ENCODE measurements at places on chromosomes 16 and 17.

DNA sequence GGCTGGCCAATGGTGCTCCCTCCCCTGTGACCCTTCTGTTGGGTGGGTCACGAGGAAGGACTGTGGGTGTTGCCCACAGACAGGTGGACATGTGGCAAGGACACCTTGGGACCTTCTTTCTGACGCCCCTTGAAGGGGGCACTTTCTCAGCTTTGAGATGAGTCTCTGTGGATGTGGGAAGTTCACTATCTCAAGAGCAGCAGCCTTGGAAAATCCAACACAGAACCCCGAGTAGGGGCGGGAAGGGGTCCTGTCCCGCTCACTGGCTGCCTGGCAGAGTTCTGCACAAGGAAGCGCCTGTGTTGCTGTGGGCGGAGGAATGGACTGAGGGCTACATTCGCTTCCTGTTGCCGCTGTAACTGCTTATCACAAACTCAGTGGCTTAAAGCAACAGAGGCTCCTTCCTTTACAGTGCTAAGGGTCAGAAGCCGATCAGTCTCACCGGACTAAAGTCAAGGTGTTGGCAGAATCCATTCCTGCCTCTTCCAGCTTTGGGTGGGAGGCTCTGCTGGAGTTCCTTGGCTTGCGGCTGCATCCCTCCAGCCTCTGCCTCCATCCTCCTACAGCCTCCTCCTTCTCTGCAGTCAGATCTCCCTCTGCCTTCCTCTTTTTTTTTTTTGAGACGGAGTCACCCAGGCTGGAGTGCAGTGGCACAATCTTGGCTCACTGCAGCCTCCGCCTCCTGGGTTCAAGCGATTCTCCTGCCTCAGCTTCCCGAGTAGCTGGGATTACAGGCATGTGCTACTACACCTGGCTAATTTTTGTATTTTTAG, 305.2 kb downstream of the SEC14L1 start:
- no peak for DNase-seq

DNA sequence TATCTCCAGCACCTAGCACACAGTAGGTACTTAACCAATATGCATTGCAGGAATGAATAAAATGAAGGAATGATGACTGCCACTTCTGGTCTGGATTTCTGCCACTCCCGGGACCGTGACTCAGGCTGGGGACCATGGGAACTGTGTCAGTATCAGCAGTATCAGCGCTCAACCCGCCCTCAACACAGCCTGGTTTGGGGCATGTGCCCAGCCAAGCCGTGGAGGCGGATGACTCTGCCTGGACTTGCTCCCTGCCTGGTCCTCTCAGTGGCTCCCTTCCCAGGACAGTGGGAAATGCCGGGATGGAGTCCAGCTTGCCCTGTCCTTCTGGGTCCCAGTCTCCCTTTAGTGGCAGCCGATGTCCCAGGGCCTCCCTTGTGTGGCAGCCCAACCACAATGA, 55.1 kb downstream of the SRCIN1 start:
- no peak for DNase-seq

DNA sequence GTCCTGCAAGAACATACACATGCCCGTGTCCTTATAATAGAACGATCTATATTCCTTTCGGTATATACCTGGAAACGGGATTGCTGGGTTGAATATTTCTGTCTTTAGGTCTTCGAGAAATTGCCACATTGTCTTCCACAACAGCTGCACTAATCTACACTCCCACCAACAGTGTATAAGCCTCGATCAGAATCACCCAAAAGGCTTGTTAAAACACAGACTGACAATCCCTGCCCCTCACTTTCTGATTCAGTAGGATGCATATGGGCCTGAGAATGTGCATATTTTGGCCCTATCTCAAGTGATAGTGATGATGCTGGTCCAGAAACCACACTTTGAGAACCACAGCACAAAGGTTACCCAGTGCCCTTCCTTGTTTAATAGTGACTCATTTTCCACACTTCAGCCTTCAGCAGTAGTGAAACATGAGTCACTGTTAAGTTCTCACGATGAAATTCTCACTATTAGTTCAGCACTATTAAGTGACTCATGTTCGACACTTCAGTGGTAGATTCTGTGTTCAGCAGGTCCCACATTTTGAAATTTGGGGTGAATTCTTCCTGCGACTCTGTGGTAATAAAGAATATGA, 215.6 kb downstream of the GRIN2A start:
- DNase-seq: no peak

DNA sequence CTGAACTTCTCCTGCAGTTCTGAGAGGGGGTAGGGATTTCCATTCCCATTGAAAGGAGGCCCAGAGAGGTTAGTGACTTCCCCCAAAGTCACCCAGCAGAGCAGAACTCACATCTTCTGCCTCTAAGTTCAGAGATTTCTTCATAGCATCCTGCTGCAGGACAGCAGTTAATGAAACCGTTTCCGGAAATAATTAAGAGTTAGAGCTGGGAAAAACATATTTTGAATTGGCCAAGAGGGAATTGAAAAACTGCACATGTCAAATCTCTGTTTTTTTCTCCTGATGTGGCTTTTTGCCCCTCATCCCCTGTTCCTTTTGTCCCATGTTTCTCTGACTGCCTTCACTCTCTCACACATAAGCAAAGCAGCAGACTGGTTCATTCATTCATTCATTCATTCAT, 26.6 kb downstream of the ITPRIPL2 start:
- DNase-seq: no peak

DNA sequence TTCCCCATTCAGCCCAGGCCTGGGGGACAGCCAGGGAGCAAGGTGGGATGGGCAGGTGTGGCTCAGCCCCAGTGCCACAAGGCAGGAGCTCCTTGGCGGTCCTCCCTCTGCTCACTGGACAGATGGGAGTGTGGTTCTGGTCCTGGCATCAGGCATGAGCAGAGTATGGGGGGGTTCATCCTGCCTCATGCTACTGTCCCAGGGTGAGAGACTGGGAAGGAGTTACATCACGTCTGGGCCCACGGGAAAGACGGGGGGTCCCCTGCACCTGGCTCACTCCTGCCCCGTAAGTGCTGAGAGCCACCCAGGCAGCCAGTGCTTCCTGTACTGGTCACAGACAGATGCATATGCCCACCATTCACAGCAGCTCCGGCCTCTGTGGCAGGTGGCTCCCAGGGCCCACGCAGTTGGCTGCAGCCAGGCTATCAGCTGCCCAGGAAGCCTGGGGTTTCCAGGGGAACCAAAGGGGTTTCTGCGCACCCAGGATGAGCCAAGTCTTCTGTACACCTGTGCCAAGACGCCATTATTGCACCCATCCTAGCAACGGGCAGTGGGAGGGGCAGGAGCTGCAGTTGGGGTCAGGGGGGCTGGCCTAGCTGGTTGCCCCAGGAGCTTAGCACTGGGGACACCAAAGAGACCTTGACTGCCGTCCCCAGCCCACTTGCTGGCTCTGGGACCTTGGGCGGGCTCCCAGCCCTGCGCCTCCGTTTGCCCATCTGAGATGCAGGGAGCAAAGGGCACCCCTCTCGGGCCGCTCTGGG, 1.9 kb downstream of the BAIAP3 start:
- no peak for DNase-seq

- no peak for DNase-seq
These were observed 22.3 kb upstream of the N4BP1 start for GRCh38 chr16:48632137-48632774.

GRCh38 chr16:78528265-78528664, 428.8 kb downstream of the WWOX start:
- DNase-seq: no peak

- no peak for DNase-seq
These were observed 30.6 kb downstream of the NLK start for GRCh38 chr17:28072936-28073533.

- no peak for DNase-seq
These were observed 467.8 kb downstream of the MAF start for GRCh38 chr16:79132701-79133100.

- no peak for DNase-seq
These were observed 225.8 kb downstream of the PMP22 start for GRCh38 chr17:15039366-15039765.

- DNase-seq: no peak
These were observed 14.3 kb downstream of the MLYCD start for GRCh38 chr16:83913245-83913633.

- DNase-seq: no peak
These were observed 23.5 kb downstream of the TNRC6A start for GRCh38 chr16:24753000-24753399.

GRCh38 chr16:4700997-4701743, 7.8 kb downstream of the NUDT16L1 start:
- DNase-seq: no peak

GRCh38 chr16:9286930-9287329, 195.5 kb downstream of the HAPSTR1 start:
- DNase-seq: no peak

DNA sequence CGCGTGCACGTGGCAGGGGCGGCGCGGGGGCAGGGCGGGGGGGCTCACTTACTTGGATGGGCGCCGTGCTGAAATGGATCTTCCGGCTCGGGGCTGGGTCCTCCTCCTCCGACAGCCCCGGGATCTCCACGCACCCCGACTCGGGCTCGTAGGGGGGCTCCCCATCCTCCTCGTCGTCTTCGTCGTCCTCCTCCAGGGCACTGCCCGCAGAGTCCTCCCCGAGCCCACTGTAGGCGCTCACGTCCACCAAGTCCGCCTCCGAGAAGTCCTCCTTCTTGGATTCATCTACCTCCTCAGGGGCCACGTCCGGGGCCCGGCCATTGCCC, 1.4 kb downstream of the PPP1R9B start:
- DNase-seq: peak; percentile 18

DNA sequence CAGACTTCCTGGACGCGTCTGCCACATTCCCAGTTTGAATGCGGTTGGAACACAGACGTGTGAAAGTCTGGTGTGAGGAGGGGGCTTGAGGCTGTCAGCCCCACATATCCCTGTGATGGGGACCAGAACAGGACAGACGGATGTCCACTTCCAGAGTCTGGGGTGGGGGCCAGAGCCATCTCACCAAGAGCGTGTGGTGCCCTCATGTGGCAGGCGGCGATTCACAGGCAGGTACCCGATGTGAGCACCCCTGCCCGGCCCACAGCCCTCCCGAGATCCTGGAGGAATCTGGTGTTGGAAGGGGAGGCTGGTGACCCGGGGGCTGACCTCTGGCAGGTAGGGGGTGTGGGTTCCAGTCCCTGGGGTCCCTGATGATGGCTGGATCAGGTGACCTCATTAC, 51.5 kb downstream of the ENGASE start:
- no peak for DNase-seq

DNA sequence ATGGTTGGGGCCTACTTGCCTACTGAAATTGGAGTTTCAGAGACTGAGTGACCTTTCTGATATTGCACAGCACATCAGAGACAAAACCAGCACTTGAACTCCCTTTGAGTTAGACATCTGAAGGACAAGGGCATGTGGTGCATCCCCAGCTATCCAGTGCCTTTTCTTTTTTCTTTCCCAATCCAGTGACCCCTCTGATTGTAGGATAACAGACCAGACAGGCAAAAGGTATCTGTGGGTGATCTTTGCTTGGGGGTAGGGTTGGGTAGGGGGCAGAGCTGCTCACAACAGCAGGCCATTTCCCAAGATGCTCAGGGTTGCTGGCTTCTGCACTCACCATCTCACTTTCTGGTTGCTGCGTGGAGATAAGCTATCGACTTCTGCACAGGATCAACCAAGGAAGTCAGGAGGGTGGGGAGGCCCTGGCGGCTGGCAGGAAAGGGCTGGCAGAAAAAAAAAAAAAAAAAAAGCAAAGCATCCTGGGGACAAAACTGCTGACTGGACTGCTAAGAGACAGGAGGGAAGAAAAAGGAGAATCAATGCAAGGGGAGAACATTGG, 42.2 kb downstream of the HOXB1 start:
- peak; percentile 38 for DNase-seq

- no peak for DNase-seq
These were observed 290.5 kb downstream of the CPPED1 start for GRCh38 chr16:12513076-12513790.

- DNase-seq: no peak
These were observed 12.1 kb upstream of the NDUFAB1 start for GRCh38 chr16:23608194-23608593.

- DNase-seq: no peak
These were observed 15.0 kb downstream of the MYH13 start for GRCh38 chr17:10357768-10358167.

DNA sequence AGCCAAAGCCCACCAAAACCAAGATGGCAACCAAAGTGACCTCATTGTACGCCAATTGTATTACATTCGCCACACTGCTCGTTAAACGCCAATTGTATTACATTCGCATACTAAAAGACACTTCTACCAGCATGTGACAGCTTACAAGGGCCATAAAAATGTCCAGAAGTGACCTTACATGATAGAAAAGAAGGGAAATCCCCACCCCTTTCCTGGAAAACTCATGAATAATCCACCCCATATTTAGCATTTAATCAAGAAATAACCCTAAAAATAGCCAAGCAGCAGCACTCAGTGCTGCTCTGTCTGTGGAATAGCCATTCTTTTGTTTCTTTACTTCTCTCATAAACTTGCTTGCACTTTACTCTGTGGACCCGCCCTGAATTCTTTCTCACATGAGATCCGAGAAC, 25.7 kb downstream of the PSMD7 start:
- DNase-seq: no peak

DNA sequence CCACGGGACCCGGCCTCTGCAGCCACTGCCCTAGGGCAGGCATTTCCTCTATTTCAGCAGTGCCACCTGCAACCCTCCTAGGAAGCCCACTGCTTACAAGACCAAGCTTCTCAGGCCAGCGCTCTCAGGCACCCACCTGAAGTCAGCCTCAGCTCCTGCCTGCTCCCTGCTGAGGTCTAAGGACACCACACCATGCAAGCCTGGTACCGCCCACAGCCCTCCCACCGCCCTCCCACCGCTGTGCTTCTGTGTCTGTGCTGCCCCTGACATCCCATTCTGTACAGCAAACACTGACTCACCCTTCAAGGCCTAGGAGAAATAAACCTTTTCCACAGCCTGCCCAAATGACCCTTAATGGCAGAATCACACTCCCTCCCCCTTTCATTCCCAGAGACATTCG, 6.3 kb downstream of the CLUH start:
- DNase-seq: no peak

GRCh38 chr17:8707332-8708024, 37.2 kb downstream of the CCDC42 start:
- DNase-seq: no peak

GRCh38 chr16:56610017-56610608, 1.7 kb downstream of the MT2A start:
- DNase-seq: peak; percentile 52

DNA sequence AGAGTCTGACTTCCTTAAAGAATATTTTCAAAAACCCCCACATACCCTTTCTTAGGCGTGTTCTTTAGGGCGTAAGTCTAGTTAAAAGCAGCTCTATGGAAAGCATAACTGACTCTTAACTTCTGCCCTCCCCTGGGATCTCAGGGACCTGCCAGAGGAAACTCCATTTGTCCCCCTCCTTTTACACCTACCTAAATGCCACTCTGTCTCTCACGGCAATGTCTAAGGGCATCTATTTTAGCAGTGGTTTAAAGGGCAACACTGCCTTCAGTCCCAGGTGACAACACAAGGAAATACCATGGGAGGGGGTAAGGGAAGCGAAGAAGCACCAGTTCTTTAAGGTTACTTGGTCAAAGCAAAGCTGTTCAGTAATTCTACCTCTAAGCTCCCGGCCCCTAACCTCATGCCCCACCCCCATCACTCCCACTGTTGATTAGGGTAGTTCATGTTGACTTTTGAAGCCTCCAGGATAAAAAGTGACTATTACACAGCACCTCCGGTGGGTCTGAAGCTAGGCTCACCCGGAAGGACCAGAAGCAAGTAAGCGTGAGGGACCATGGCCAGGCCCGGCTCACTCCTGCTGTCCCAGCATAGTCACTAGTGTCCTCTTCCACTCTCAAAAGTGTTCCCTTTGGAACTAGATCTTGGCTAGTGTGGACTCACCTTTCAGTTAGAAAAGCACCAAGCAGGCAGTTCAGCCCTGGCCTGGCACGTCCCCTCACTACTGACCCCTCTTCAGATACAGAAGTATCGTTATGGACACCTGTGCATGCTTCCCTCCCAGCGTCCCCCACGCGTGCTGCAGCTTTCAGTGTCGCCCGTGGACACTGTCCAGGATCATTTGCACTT, 47.1 kb downstream of the CYTH1 start:
- no peak for DNase-seq
